H4 (cell line): ENCODE measurements at places on chromosomes 2 and 18.

GRCh38 chr2:149180226-149180875 is 141.9 kb downstream of the LYPD6B start:
- no peak for DNase-seq

GRCh38 chr2:60885683-60886082 is 4.3 kb downstream of the REL start:
- DNase-seq, result no peak

DNA sequence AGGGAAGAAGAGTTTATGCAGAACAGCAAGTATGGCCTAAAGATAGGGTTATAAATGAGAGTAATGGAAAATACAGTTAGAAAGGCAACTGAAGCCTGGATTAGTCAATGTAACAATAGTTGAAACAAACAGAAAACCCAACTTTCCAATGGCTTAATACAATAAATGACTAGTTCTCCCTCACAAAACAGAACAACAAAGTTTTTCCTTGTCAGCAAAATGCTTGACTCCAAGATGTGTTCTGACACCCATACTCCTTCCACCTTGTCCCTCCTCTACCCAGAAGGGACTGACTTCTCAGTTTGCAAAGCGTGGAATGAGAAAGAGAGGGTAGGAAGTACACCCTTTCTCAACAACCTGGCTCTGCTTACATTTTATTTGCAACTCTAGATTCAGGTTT is 191.4 kb upstream of the OSR1 start:
- no peak for DNase-seq

DNA sequence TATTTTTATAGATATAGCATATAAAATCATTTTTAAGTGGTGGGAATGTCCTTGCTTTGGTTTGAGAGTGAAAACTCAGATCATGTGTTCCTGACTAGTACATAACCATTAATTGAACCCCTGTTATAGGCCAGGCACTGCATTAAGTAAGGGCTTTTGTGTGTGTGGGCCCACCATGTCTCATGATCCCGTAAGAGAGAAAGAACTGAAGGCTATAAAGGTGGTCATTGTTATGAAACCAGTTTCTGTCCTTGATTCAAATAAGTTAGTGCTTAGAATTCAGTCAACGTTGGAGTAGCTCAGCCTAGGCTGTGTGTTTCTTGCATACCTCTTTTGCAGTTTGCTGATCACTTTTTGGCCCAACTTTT is 91.5 kb downstream of the LIMS1 start:
- DNase-seq, result no peak

DNA sequence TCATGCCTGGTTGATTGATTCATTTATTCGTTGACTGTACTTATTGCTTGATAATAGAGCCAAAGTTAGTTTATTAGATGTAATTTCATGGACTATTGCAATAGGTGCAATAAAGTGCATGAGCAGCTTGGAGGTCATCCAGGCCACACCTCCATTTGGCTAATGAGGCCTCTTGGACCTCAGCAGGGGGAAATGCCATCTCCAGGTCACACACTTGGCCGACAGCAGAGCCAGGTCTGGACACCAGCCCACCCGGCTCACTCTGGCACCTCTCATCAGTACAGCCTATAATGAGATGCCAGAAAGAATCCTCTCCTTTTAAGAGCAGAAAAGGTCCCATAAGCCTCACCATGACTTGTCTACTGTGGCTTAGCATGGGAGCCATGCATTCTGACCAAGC is 71.2 kb upstream of the AFF3 start:
- DNase-seq, result no peak
